ENCODE measurements at places on chromosomes 4 and X. TPM values are rescaled to one million over a fixed set of nuclear protein-coding genes. Genes with fewer than 3 reads are reported as not detected.

ETFDH gene
- 11.0 TPM for total RNA-seq

P2RY8 gene
- total RNA-seq: under 0.01 TPM

DNA sequence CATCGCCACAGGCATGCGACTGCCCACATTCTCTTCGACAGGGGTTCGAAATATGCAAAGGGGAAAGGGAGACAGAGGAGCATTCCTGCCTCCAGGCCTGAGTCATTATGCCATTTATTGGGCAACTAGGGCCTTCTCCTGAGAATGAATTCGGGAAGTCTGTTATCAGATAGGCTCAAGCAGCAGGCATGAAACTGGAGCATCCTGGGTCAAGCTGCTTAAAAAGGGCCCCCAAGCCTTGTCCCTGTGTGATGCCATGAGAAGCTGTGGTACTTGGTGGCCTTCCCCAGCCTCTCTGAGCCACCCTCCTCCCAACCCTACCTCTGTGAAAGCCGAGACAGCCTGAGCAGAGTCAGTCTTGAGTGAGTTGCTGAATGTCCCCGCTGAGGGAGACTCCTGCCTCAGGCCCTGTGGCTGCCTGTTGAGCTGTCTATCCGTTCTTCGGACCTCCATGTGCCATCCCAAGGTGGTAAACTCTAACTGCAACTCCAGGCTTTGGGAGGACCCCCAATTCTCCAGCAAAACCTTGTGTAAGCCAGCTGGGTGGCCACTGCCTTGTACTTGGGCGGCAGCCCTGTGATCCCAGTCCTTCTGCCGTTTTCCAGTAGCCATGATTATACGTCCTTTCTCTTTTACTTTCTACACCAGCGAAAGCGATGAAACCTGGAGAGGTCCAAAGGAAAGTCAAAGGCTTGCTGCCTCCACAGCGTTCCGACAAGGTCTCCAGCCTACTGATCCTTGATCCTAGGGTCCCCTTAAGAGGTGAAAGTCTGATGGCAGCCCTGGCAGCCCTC, 37.7 kb downstream of the NBDY start:
- no peak for DNase-seq

GRCh38 chr4:80515496-80515895, 180.0 kb downstream of the CFAP299 start:
- DNase-seq: no peak

DNA sequence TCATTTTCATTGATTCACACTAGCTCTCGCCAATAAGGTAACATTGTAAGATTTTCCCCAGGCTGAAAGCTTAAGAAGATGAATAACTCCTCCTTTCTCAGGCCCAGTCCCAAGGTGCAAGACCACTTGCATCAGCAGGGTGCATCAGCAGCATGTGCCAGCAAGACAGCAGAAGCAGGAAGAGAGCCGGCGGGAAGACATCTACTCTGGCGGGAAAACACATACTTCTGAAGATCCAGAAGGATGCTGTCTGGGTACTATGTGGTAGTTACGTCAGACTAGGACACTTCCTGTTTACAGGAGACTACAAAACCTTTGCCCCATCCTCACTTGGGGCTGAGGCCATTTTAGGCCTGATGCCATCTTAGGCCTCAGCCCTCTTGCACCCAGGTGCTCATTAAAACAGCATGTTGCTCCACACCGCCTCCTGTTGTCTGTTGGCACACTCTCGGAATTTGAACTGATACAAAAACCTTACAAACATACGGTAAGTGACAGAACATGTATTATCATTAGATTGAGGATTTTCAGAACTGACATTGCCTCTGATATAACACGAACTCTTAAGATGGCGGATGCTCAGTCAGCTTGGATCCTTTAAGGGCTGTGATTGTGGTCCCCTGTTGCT, 886.5 kb upstream of the EPHA5 start:
- no peak for DNase-seq

DNA sequence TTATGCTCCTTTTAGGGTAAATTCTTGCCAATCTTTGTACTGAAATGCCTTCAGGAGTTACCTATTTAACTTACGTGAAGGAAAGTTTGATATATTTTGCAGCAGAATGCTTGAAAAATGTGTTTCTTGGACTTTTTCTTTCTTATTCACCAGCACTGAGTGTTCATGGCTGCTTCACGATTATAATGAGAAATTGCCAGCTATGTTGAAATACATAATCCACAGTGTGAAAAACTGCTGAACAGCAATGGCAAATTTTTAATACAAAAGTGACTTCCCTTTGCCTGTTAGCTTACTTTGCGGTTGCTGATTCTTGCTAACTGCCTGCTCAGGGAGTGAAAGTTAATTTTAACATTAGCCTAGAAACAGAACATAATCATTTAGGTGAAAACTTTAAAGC, 153.8 kb upstream of the SLC4A4 start:
- no peak for DNase-seq

- no peak for DNase-seq
These were observed 310.6 kb upstream of the AADAT start for GRCh38 chr4:170400361-170400760.

DNA sequence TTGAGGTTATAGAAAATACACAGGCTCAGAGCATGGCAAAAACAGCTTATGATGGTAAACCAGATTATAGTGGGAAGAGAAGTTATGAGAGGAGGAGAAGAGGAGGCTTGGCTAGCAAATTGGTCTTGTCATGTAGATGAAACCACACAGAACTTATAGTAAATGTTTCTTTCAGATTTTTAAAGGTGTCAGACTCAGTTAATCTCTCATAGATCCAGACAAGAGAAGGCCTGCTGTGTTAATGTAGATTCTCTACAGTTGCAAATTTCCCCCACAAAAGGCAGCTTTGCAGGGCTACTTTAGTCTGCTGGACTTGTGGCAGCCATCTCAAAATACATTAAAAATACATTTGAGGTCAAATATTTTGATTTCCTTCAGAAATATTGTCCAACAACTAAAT, 1731.7 kb downstream of the ARAP2 start:
- DNase-seq: no peak

Measured in LHCN-M2 (cell line).